ENCODE measurements at places on chromosomes 4 and X.

- DNase-seq, result no peak
Measured at GRCh38 chr4:173318240-173318639, 15.9 kb downstream of the HMGB2 start.

- no peak for DNase-seq
Measured at GRCh38 chr4:163693776-163694175, 199.3 kb downstream of the TMA16 start.

- DNase-seq, result no peak
Measured at GRCh38 chr4:6826781-6827508, 44.4 kb downstream of the KIAA0232 start.

GRCh38 chrX:155767051-155767875, 113.9 kb upstream of the VAMP7 start:
- no peak for DNase-seq

DNA sequence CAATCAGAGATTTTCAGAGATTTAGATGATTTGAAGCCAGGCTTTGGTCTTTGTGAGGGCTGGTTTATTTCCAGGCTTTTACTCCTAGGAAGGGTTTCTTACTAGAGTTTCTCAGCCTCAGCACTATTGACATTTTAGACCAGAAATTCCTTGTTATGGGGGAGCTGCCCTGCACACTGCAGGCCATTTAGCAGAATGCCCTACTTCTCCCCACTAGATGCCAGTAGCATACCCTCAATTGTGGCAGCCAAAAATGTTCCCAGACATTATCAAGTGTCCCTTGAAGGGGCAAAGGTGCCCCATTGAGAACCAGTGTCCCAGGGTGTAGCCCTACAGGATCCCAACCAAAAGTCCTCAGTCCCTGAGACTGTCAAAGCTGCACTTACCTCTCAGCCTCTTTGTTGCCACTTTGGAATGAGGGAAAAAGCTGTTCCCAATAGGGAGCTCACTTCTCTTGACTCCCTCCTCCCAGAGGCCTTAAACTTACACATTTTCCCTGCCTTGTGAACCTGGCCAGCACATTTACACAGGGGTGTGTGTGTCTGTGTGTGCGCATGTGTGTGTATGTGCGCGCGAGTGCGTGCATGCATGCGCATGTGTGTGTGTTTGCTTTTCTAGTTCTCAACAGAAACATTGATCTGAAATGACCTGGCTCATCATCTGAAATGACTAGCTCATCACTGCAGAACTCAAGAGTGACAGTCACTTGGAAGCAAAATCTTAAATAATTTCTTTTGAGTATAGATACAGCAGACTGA, 231.4 kb downstream of the QDPR start:
- DNase-seq, result no peak

GRCh38 chr4:121741751-121742150, 23.2 kb downstream of the SMIM43 start:
- no peak for DNase-seq

GRCh38 chr4:85370400-85371032, 104.4 kb upstream of the ARHGAP24 start:
- no peak for DNase-seq

GRCh38 chrX:153688911-153689590, 1.3 kb downstream of the SLC6A8 start:
- no peak for DNase-seq

- no peak for DNase-seq
Measured at GRCh38 chr4:177455561-177455970, 13.3 kb upstream of the AGA start.

DNA sequence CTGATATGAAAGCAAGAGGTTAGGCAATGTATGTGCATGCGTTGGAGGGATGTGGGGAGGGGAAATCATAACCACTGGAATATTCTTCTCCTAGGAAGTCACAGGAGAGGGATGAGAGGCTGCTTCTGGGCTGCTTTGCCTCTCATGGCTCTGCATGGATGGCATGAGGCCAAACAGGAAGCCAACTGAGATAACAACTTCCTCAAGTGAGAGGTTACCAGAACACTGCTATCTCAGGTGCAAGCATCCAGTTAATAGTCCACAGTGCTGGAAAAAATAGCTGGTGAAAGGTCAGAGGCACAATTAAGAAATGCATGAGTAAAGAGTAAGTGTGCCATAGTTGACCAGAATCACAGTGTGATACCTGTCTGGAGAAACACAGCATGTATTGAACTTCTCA, 113.3 kb downstream of the ELOVL6 start:
- no peak for DNase-seq

- DNase-seq, result no peak
Measured at GRCh38 chrX:51461053-51462044, 35.0 kb downstream of the NUDT11 start.

DNA sequence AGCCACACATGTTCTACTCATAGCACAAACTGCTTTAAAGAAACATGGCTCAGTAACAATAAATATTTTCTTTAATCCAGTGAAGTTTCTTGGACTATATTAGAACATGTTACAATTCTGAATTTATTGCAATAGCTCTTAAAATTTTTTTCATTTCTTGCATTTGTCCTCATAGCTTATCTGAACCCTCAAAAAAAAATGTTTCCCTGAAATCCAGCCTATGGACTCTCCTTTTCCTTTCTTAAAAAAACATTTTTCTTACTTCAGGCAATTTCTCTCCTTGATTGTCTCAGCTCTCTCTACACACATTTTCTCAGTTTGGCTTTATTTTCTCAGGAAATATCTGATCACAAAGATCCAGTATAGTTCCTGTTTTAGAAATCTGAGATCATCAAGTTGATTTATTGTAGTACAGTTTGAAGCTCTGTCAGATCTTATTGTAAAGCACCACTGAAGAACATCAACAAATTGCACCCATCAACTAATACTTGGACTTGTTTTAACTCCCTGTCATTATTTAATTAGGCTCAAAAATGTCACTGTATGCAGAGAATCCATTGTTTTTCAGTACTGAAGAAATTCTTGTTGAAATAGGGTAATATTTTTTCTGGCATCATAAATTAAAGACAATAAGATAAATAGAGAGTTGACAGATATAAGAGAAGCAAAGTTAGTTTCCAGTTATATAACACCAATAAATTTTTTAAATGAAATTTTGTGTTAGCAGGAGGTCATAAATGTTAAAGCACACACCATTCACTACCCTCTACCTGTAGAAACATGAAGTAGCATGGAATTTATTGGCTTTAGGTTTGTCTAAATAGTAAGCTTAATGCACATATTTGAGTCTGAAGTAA, 317.7 kb downstream of the ARHGAP24 start:
- no peak for DNase-seq

- DNase-seq, result no peak
Measured at GRCh38 chrX:30141966-30142365, 73.4 kb upstream of the MAGEB2 start.

GRCh38 chr4:189780391-189780790, 160.3 kb upstream of the FRG1 start:
- DNase-seq, result no peak

DNA sequence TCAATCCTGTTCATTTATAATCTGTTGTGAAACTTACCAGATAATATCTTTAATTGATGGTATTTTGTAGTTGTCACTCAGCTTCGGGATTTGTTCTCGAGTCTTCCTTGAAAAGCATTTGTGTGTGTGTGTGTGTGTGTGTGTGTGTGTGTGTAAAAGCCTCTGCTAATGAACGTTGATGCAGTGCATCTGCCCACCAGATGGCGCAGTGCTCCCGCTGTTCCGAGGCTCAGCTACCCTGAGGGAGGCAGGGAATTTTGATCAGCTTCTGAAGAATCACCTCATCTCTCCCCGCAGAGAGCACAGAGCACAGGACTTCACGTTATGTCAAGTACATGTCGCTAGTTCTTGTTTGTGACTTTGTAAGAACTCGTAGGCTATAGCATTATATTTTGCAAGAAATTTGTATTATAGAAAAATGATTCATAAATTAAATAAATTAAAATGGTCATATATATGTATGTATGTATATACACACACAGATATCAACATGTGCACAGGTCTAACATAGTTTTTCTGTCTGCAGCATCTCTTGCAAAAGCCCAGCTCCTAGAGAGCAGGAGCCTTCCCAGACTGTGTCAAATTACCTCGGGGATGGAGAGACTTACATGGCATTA, 316.7 kb upstream of the IGFBP7 start:
- no peak for DNase-seq

DNA sequence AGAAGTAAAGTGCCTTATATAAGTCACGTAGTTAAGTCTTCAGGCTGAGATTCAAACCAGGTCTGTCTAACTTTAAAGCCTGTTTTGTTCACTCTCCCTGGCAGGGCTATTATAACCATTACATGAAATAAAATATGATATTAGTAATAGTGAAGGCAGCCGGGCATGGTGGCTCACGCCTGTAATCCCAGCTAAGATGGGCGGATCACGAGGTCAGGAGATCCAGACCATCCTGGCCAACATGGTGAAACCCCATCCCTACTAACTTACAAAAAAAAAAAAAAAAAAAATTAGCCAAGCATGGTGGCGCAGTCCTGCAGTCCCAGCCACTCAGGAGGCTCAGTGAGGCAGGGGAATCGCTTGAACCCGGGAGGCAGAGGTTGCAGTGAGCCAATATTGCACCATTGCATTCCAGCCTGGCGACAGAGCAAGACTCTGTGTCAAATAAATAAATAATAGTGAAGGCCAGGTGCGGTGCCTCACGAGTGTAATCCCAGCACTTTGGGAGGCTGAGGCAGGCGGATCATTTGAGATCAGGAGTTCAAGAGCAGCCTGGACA, 22.1 kb upstream of the SOWAHD start:
- DNase-seq, result no peak

DNA sequence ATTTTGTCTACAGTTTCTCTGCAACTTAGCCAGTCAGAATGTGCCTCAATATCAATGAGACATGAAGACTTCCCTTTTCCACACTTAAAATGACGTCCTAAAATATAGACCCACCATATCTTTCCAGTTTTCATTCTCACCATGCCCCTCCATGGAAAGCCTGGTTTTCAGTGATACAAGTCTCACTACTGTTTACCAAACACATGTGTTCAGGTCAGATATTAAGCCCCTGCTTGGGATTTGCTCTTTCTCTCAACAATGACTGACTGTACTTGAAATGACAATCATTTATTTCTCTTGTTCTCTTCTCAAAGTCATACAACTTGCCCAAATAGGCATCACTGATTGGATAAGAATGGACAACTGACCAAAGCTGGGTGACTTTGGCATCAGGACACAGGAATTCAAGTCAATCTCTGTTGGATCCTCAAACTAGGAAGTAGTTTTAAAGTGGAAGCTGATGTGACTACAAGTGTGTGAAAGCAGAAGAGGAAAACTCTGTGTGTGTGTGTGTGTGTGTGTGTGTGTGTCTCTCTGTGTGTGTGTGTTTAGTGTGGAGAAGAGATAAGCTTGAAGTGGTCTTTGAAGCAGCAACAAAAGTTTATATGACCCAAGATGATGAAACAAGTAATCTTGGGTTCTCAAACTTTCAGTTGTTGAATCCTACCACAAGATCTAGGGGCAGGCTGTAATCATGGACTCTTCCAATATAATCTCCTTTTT, 217.4 kb upstream of the FGF13 start:
- no peak for DNase-seq

DNA sequence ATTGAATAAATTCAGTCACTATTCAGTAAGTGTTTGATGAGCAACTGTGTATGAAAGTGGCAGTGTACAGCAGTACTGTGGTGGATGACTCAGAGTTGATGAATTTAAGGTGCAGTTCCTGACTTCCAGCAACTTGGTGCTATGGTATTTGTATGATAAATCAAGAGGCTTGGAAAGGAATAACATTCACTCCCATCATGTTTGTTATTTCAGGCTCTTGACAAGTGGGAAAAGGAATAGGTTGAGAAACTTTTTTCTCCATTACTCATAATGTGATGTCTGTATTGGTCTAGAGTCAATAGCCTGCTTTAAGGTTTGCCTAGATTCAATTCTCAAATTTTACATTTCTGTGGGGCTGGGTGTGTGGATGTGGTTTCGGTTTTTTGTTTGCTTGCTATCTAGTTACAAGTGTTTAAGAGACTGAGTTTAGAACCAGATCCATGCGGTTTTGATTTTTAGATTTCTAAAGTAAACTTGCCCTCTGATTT, 35.1 kb upstream of the CYP2U1 start:
- no peak for DNase-seq

DNA sequence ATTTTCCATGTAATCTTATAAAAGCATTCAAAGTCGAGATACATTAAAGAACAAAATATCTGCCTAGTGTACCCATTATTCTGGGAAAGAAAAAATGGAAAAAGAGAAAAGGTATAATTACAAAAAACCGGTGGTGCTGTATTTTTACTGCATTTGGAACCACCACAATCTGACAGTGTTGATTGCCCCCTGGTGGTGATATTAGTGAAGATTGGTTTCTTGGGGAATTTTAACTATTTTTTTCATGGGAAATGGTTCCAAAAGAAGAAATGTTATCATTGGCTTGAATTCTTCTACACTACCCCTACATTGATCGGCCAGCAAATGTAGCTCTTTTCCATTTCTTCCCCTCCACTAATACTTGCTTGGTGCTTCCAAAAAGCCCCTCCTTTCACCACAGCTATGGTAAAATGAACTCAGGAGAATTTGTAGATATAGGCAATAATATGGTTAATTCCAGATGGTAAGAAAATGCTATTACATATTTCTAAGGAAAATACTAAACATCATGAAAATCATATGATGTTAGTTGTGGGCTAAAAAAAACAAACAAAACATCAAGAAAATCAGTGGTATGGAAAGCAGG, 50.0 kb downstream of the COX18 start:
- DNase-seq, result no peak
